ENCODE measurements at places on chromosomes 1 and 21.

- DNase-seq: no peak
These were observed 17.9 kb downstream of the PROX1 start for GRCh38 chr1:214005708-214006107.

DNA sequence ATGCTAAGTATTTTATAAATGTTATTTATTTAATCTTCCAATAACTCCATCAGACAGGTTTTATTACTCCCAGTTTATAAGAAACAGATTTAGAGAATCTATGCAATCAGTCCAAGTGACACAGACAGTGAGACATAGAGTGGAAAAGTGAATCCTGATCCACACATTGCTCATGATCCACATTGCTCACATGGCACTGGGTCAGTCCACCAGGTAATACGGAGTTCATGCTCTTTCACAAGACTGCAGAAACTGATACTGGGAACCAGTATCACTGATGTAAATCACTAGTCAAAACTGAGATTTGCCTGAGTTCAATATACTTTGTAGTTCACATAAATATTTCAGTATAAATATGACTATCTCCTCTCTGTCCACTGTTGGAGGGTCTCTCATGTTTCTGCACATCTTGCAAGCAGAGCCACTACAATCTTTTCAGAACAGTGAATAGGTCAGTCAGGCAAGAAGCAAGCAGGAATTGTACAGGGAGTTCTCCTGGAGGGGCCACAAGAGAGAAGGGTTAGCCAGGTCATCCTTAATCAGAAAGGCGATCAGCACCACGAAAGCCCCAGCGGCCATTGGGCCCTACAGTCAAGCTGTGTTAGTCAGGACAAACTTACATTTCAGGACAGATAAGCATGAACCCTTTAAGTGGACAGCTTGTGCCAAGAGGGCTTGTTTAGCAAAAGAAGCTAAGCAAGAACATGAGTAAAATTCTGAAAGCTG, 275.4 kb upstream of the NR5A2 start:
- no peak for DNase-seq

- DNase-seq: peak; percentile 12
These were observed 64.0 kb upstream of the HMCN1 start for GRCh38 chr1:185670187-185670627.

- DNase-seq: no peak
These were observed 51.2 kb downstream of the TENT5C start for GRCh38 chr1:117657031-117657430.

- no peak for DNase-seq
These were observed 362.2 kb upstream of the LYPLAL1 start for GRCh38 chr1:218811497-218811896.

GRCh38 chr1:231160895-231161666, 777 bp upstream of the TRIM67 start:
- no peak for DNase-seq

DNA sequence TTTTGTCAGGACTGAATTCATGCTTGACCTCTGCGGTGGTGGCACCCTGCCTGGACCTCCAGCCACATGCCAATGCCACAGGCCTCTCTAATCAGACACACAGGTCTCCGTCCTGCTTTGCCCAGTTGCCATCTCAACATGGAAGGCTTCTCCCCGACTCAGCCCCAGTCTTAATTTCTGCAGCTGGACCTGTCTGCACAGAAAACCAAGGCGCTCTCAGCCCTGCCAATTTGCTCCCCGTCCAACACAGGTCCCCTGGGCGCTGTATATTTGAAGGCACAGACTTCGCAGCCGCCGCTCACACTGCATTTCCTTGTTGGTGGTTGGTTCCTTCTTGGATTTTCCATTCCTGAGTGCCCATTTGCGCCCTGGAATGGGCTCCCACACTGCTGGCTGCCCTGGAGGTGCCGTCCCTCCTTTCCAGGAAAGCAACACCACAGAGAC, 28.0 kb upstream of the PLEKHG5 start:
- no peak for DNase-seq

- DNase-seq: no peak
These were observed 25.9 kb downstream of the IGFN1 start for GRCh38 chr1:201216395-201217085.

DNA sequence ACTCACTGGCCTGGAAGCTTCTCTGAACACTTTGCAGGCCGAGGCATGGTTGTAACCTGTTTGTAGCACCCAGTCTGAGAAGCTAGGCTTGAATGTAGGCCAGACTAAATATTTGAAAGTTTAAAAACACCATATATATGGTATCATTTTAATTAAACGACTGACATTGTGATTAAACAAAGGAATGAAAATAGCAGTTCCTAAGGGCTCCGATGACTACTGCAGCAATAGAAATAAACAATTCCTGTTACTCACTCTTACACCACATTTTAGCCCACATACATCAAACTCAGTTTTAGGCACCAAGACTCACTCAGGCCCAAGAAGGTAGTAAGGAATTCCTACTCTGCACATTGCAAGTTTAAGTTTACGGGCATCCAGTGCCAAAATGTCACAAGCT, 281.2 kb downstream of the AKT3 start:
- DNase-seq: no peak

GRCh38 chr21:35135481-35135880, 86.4 kb upstream of the RUNX1 start:
- DNase-seq: no peak

DNA sequence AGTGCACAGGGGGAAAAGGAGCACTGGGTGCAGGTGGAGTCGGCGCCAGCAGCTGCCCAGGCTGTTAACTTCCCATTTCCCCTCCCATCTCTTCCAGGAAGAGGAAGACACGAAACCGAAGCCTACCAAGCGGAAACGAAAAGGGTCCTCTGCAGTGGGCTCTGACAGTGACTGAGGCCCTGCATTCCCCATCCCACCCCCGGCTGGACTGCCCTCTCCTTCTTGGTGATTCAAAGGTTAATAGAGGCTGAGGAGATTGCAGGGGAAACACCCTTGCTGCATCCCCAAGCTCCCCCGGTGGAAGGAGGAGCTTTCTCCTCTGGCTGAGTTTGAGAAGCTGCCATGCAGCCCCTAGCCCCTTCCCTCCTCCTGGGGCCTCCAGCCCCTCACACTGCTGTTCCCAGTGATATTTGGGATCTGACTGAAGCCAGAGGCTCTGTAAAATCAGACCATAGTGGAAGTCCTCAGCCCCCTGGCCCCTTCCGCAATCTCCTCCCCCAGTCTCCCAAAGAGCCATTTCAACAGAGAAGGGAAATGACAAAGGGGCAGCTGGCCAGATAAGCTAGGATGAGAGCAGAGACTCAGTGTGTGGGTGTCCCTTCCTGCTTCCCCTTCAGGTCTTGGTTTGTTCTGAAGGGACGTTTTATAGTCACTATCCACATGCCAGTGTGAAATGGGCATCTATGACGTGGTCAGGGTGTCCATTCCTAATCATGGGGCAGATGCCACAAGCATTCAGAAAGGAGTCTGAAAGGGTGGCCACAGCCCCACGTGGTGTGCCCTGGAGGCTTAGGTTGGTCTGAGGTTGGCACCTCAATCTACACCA, 1.9 kb upstream of the SLC27A3 start:
- DNase-seq: no peak

DNA sequence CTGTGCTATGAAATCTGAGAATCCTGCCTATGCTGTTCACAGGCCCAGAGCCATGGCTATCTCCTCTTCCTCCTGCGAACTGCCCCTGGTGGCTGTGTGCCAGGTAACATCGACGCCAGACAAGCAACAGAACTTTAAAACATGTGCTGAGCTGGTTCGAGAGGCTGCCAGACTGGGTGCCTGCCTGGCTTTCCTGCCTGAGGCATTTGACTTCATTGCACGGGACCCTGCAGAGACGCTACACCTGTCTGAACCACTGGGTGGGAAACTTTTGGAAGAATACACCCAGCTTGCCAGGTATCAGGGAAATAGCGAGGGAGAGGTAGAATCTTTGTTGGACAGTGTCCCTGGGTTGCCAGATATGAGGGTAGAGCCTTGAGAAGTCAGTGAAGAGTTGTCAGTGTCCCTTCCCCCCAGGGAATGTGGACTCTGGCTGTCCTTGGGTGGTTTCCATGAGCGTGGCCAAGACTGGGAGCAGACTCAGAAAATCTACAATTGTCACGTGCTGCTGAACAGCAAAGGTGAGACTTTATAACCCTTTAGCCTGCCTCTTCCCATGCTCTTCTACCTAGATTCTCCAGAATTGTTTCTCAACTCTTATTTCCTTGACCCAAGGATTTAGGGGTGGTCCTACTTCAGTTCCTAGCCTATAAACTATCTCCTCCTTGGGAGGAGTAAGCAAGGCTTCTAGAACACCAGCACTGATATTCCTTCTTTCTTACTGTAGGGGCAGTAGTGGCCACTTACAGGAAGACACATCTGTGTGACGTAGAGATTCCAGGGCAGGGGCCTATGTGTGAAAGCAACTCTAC, 1.4 kb downstream of the NIT1 start:
- DNase-seq: peak; percentile 70

DNA sequence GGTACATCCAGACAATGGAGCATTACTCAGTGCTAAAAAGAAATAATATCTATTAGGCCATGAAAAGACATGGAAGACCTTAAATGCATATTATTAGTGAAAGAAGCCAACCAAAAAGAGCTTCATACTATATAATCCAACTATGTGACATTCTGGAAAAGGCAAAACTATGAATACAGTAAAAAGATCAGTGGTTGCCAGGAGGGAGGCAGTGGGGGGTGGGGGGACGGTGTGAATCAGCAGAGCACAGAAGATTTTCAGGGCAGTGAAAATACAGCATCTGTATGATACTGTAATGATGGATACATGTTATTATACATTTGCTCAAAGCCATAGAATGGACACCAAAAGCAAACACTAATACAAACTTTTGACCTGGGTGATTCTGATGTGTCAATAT, 339.4 kb upstream of the SNX7 start:
- DNase-seq: no peak

DNA sequence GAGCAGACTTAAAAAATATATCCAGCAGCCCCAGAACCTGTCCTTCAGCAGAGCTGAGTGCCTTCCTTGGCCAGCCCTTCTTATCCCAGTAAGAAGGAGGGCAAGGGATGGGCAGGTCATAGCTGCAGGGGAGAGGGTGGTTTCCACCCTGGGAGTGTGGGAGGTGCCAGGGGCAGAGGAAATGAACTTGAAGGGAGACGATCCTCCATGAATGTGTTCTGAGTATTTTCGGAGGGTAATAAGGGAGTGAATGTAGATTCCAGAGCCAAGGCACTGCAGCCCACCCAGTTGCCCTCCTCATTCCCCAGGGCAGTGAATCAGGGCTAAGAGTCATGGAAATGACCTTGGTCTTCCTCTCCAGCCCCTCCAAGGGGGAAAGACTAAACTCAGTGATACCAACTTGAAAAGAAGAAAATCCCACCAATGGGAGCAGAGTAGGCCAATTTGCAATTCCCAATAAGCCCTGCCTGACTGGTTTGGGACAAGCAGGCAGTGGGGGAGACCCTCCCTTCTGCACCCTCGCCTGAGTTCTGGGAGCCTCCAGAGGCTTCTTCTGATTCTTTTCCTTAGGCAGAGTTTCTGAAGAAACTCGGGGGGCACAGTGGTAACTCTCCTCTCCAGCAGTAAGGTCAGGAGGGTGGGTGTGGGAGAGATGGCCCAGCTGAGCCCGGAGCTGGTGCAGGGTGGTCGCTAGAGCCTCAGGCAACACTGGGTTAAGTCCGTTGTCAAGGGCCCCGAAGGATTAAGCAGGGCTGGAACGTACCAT, 4.2 kb downstream of the MYOG start:
- DNase-seq: no peak

DNA sequence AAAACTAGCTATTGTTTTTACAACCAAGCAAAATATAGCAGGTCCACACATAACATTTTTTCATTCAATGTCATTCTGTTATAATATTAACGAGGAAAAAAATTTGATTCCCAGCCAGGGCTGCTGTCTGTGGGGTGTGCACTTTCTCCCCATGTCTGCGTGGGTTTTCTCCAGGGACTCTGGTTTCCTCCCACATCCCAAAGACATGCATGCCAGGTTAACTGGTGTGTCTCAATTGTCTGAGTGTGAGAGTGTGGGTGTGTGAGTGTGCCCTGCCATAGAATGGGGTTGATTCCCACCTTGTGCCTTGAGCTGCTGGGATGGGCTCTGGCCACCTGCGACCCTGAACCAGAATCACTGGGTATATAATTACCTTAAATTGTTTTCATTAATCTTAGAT, 60.1 kb downstream of the MAP3K21 start:
- DNase-seq: no peak

GRCh38 chr1:28136922-28137613, 39.4 kb downstream of the PTAFR start:
- DNase-seq: no peak

GRCh38 chr1:240074422-240074821, 17.3 kb upstream of the FMN2 start:
- DNase-seq: no peak

GRCh38 chr21:45074048-45074817, at the start of gene ADARB1:
Gene ADARB1, plus strand, starts transcription at chr21:45074580. Its CDS starts 97,077 bp downstream, at chr21:45171657.
- no peak for DNase-seq

DNA sequence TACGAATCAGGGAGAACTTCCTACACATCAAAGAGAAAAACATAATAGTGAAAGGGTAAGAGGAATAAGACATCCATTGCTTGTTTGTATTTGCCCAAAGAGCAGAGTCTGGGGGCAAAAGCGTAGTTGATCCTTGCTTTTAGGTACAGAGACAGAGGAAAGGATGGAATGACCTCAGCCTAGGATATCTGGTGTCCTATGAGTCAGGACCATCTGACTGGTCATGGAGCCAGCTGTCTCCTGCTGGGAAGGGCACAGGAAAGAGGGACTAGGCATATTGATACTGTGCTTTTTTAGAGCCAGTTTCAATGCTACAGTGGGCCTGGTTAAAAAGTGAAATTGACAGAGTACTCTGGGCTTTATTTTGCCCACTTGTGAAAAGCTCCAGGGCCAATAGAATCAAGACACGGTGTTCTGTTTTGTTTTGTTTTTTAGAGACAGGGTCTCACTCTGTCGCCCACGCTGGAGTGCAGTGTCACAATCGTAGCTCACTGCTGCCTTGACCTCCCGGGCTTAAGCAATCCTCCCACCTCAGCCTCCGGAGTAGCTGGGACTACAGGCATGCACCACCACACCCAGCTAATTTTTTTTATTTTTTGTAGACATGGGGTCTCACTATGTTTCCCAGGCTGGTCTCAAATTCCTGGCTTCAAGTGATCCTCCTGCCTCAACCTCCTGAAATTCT, 3.2 kb downstream of the PLEKHO1 start:
- DNase-seq: no peak

GRCh38 chr21:36710729-36711048, 11.8 kb downstream of the SIM2 start:
- DNase-seq: no peak

DNA sequence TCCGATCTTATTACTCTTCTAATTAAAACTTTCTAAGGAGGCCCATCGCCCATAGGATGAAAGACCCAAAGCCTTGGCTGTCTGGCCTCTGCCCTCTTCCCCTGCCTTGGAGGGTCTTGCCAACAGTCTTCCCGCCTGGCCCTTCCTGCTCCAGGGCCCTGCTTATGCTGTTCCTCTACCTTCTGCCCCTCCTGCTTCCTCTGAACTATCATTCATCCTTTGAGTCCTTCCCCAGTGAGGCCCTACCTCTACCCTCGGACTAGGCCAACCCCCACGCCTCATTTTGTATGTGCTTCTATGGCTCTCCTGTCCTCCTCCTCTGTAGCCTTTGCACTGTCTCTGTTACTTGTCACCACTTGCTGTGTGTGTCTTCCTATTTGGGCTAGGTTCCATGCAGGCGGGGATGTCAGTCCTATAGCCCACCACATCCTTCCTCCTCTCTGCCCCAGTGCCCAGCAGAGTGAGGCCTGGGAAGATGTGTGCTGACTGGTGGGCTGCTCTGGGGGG, 5.4 kb downstream of the RUSC1 start:
- no peak for DNase-seq

- no peak for DNase-seq
These were observed 15.6 kb upstream of the ZMYM6 start for GRCh38 chr1:35047188-35047858.

GRCh38 chr1:95311014-95311413, 77.0 kb downstream of the RWDD3 start:
- DNase-seq: no peak
